ENCODE measurements at places on chromosomes 1 and 21.
A peak's percentile ranks its signal among the peaks of the same experiment; 100 is the strongest.

DNA sequence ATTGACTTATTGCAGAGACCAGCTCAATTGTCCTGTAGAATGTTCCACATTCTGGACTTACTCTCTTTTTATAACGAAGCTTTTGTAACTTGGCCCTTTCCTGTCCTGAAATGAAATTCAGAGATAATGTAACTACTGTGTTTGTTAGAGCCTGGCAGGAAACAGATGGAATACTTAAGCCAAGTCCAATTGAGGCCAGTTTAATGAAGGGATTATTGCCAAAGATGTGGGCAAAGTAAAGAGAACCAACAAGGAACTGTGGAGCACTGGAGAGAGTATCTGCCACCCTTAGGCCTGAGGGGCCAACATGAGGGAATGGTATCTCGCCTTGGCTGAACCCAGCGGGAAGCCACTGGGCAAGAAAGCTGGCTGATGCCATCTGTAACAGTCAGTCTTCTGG is 32.9 kb downstream of the MFSD2A start:
- no peak for DNase-seq

GRCh38 chr1:181592255-181592859 is 109.0 kb downstream of the CACNA1E start:
- no peak for DNase-seq

DNA sequence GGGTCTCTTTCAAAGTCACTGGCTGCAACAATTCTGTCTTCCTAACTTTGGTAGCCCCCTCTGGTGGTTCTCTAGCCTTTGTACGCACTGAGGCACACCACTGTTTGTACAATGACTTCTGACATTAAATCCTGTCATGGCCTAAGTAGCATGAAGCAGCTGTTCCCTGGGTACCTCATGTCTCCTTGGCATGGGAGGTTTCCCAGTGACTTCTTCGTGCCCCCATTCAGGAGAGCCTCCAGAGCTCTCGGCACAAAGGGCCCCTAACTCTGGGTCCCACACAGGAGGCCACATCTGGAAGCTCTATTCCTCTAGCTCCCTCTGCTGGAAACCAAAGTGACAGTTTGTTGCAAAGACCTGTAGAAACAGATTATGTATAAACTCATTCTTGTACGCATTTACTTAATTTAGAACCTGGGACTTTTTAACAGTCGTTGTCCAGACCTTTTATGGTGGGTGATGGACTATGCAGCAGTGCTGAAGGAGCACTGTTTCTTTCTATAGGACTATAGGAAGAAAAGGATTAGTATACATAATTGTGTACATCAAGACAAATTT is 13.4 kb downstream of the SWT1 start:
- DNase-seq, result no peak

GRCh38 chr1:204826970-204827369 is 43.7 kb upstream of the NFASC start:
- peak; percentile 14 for DNase-seq

GRCh38 chr1:24972915-24973242 is 42.8 kb upstream of the RUNX3 start:
- no peak for DNase-seq

GRCh38 chr1:223748405-223748772 is 36.0 kb downstream of the CAPN2 start:
- no peak for DNase-seq

DNA sequence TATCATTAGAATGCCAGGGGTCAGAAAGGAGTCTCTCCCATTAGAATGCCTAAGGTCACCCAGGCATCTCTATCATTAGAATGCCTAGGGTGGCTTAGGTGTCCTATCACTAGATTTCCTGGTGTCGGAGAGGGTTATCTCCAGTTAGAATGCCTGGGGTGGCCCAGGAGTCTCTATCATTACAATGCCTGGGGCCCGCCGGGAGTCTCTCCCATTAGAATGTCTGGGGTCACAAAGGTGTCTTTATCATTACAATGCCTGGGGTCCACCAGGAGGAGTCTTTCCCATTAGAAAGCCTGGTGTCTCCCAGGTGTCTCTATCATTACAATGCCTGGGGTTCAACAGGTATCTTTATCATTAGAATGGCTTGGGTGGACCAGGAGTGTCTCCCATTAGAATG is 56.2 kb downstream of the RNF187 start:
- DNase-seq, result no peak

GRCh38 chr1:168148916-168149315 is 12.2 kb upstream of the GPR161 start:
- no peak for DNase-seq

DNA sequence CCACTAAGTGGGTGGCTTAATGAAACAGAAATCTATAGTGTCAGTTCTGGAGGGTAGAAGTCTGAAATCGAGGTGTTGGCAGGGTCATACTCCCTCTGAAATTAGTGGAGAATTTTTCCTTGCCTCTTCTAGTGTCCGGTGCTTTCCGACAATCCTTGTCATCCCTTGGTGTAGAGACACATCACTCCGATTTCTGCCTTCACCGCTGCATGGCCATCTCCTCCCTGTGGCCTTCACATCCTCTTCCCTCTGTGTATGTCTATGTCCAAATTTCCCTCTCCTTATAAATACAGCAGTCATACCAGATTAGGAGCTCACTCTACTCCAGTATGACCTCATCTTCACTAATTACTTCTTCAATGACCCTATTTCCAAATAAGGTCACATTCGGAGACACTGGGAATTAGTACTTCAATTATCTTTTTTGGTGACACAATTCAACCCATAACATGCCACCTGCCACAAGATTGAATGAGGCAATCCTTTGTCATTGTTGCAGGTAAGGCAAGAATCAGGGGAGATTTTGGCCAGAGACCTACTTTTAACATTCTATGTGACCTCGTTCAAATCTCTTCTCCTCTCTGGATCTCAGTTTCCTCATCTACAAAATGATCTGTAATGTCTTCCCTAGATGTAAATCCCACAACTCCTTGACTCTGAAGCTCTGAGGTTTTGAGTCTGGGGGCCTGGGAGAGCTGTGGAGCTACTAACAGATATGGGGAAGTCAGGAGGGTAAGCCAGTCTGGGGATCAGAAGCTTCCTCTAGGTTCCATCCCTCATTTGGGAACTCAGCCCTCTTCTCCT is 16.1 kb downstream of the NAV1 start:
- no peak for DNase-seq

DNA sequence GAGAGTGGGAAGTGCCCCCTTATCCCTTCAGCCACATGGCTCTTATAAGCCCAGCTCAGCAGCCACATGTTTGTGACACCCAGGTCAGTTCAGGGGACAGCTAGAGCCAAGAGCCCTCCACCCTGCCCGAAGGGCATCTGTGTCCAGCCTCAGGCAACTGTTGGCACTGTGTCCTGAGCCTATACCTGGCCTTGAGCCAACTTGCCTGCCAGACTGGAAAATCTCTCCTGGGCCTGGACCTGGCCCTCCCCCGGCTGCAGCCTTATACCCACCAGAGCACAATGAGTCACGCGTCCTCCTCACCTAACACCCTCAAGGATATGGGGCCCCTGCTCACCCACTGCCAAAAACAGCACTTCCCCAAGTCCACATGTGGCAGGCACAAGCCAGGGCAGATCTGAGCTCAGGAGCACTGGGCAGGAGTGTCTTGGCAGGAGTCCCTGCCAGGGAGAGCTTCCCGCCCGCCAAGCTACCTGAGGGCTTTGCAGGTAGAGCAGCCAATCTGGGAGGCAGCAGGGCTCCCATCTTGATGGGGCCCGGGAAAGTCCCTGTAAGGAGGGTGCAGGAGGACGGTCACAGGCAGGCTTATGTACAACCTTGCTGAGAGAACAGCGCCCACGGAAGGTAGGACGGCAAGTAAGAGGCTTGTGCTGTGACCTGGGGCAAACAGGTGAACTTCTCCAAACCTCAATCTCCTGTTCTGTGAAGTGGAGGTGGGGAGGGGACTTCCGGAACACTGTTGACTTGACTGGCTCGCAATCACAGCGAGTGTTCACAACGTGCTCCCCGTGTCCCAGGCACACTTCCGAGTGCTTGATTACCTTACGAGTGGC is 19.8 kb upstream of the HSPG2 start:
- no peak for DNase-seq

GRCh38 chr1:230087028-230087716 is 20.1 kb downstream of the GALNT2 start:
- no peak for DNase-seq

DNA sequence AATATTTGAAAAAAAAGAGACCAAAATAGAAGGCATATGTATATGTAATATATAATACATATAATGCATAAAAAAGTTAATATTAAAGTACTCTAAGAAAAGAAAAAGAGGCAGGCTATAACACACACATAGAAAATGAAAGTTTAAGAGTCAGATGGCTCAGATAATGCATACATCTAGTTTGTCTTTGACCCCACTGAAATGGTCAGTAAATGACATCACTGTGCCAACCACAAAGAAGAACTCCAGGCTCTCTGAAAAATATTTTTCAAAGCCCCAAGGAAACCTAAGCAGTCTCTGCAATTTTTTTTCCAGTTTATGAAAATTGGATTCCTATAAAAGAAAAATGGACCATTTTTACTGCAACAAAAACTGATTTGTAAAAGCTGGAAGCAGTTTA is 55.4 kb upstream of the SCYL3 start:
- no peak for DNase-seq

DNA sequence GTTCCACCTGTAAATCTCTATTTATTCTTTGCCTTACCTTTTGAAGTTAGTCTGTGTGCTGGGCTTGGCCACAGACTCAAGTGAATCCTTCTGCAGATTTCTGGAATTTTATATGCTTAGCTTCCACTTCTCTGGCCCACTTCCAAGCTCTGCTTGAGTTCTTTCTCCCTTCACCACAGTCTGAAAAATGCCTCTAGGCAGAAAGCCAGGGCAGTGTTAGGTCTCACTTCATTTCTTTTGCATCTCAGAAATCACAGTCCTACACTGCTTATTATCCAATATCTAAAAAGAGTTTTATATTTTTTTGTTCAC is 48.9 kb downstream of the INKA2 start:
- no peak for DNase-seq

DNA sequence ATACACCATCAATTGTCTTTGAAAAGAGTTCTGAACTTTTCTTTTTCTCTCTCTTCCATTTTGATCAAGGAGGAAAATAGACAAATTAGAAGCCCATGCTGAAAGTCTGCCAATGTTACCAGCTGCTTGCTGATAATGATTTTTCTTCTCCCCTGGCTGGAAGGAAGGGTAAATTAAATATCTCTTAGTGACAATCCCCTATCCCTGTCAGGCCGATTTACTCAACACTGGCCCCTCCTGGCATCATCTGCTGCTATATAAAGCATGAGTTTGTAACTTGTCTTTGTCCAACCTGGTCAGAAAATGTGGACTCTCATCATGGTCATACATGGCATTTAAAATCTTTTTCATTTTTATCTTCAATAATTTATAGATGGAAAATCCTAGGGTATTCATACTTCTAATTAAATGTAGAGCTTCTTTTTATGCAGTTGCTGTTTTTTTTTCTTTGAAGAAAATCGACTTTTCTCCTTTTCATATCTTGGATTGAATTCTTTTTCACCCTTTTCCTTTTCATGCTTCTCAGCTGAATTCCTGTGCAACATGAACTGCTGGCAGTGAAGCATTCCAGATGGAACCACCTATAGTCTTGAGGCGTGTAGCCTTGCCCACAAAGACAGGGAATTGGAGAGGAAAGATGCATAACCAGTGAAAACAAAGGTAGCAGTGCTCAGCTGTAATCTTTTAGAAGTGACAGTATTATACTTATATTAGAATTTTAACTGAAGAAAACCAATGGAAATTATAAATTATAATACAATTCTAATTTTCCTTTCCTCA is 214.7 kb upstream of the PTGFR start:
- DNase-seq, result no peak

GRCh38 chr1:172299515-172299914 is 121.0 kb upstream of the C1orf105 start:
- no peak for DNase-seq

DNA sequence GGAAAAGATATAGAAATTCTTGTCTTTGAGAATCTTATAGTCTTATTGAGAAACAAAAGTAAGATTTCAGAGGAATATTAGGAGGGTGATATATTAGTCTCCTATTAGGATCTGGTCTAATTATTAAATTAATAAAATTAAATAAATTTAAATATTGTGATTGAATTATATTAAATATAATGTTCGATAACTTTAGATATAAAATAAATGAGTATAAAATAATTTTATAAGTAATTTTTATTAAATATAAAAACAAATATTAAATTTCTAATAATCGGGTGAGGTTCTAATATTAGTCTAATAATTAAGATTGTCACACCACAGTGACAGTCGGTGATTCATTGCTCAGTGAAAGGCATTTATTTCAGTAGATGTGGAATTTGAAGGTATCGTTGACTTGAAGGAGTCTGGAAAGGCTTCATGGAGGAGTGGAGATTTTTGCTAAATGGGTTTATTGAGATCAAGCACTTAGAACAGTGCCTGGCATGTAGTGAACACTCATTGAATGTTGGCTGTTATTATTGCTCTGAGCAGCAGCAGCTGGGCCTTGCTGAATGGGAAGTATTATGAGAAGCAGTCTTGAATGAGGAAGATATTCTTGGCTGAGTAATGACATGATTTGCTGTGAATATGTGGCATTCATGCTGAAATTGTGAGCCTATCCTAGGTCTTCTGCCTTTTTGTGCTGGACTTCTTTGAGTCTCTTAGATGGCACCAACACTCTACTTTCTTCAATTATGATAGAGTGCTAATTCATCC is 74.6 kb downstream of the USP25 start:
- no peak for DNase-seq

GRCh38 chr1:1683104-1683905 is 9.3 kb downstream of the SLC35E2B start:
- DNase-seq, result no peak

- no peak for DNase-seq
Measured at GRCh38 chr1:245234217-245235081, 79.7 kb downstream of the KIF26B start.

DNA sequence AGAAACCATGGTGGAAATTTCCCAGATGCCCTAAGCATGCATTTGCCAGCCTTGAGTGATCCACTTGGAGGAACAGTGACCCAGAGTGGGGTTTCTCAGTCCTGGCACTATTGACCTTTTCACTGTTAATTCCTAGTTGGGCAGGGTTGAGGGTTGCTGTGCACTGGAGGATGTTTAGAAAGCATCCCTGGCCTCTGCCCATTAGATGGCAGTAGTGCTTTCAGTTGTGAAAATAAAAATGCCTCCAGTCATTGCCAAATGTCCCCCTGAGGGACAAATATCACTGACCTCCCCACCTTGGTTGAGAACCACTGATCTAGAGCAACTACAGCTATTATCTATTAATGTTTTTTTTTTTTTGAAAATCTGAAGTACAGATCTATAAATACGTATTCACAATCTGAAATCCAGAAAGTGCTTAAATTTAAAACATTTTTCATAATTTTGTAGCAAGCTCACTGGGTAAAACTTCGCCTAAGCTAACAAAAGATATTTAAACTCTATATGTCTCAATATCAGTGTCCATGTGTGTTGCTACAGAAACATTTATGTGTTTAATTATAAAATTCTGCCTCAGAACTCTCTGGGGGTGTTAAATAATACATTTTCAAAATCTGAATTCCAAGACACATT is 27.3 kb downstream of the F3 start:
- DNase-seq, result no peak

GRCh38 chr1:47104816-47105215 is 32.4 kb upstream of the CYP4A22 start:
- DNase-seq, result no peak
